ENCODE measurements at places on chromosomes 6 and 20.

DNA sequence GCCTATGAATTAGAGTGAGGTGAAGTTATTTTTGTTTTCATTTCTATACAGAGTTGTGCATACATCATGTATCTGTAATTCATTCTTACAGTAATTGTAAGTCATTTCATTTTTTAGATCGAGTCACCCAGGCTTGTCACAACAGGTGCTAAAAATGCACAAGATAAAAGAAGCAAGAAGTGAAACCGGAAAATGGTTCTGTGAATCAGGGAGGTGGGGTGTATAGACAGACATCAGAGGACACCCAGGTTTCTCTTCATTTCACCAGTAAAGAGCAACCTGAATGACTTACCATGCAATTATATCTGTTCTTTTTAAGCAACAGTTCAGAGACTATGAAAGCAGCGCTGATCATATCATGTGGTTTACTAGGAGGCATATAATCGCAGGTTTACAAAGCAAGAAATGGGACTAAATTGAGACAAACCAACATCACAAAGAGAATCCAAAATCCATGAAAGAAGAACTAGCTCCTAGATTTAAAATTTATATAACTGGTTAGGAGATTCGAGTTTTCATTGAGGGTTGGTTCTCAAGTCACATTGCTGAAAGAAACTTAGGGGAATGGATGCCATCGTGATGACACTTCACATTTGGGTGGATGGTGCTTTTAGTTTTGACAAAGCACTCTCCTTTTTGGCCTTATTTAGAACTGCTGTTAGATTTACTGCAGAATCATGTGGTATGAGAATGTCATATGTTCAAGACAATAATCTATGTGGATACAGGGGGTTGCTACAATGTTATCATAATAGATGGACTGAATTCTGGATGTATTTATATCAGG lies 27.9 kb upstream of the TBC1D7 start:
- DNase-seq: no peak

GRCh38 chr6:113616701-113617274 lies 240.4 kb upstream of the MARCKS start:
- no peak for DNase-seq

- DNase-seq: no peak
Observed at GRCh38 chr6:17536586-17536985, 63.5 kb upstream of the FAM8A1 start.

GRCh38 chr6:11013721-11014070 lies 30.4 kb downstream of the ELOVL2 start:
- DNase-seq: no peak

GRCh38 chr6:136323431-136324112 lies 33.9 kb upstream of the BCLAF1 start:
- DNase-seq: no peak

- no peak for DNase-seq
Observed at GRCh38 chr6:11613858-11614257, 76.3 kb downstream of the TMEM170B start.
